ENCODE measurements at places on chromosomes 12 and 14. TPM values are rescaled to one million over a fixed set of nuclear protein-coding genes. Genes with fewer than 3 reads are reported as not detected.

Gene TAS2R10
- not detected for polyA plus RNA-seq

Gene DNAI7
- polyA plus RNA-seq, result not detected

Gene KRT3
- not detected for polyA plus RNA-seq

Gene GSC
- not detected for polyA plus RNA-seq

Gene INHBE
- not detected for polyA plus RNA-seq

Gene MLXIP
- polyA plus RNA-seq, result 3.5 TPM

DNA sequence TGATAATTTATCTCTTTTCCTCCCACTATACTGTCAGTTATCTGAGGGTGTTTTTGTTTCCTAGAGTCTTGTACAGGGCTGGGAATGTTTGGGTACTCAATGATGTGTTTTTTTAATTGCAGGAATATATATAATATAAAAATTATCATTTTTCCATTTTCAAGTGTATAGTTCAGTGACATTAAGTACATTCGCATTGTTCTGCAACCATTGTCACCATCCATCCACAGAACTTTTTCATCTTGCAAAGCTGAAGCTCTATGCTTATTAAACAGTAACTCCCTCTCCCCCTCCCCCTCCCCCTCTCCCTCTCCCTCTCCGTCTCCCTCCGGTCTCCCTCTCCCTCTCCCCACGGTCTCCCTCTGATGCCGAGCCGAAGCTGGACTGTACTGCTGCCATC lies 93.0 kb upstream of the MANSC4 start:
- DNase-seq, result no peak

DNA sequence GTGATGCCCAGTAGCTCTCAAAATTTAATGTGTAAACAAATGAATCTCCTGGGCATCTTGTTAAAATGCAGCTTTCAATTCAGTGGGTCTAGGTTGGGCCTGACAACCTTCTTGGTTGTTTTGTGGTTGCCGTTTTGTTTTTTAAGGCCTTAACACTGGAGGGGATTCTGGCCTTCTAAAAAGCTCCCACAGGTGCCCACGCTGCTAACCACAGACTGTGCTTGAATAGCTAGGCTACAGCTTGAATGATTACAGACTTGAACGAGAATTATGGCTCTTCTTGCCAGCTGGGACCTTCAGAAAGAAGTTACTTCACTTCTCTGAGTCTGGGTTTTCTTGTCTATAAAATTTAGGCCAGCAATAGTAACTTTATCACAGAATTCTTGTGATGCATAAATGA lies 1.3 kb upstream of the FLVCR2 start:
- DNase-seq, result no peak

DNA sequence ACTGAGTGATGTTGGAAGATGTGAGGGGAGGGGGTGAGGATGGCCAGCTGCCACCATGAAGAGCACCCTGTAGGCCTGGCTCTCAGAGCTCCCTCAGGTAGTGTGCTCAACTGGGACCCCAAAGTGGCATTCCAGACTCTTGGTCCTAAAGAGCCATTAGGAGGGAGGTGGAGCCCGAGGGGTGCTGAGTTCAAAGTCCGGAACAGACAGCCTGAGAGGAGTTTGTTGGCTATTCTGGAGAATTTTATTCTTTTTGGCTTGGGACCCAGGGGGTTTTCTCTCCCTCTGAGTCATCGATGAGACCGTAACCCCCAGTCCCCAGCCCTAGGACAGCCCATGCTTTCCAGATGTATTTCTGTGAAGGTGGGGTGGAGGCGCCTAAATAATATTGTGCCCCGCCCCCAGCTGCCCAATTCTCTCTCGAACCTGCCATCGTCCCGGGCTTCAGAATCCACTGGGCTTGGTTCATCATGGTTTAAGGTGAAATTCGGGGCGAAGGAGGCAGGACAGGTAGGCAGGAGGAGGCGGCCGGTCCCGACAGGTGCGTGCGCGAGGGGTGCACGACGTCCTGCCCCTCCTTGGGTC lies 690 bp upstream of the RBP5 start:
- DNase-seq, result no peak

DNA sequence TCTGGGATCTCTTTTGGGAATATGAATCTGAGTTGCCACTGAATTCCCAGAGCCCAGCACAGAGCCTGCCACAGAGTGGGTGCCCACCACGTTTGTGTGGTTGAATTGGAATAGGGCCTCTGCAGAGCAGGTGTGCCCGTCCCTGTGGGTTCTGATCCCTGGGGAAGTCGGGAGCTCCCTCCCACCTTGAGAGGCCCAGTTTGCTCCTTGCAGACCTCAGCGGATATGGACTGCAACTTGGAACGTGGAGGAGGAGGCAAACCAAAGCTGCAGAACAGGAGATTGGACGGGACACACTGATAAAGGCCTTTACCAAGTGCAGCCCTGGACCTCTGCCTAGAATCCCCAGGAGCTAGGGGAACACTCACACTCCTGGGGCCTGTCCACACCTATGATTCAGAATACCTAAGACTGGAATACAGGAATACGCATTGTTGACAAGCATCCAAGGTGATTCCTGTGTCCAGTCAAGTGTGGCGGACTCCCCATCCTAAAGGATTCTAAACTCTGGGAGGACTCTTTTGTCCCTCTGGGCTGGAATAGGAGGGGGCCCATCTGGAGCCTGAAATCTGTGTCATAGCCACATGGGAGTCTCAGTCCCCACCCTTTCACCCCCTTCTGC lies 2.4 kb downstream of the KRT76 start:
- DNase-seq, result no peak

DNA sequence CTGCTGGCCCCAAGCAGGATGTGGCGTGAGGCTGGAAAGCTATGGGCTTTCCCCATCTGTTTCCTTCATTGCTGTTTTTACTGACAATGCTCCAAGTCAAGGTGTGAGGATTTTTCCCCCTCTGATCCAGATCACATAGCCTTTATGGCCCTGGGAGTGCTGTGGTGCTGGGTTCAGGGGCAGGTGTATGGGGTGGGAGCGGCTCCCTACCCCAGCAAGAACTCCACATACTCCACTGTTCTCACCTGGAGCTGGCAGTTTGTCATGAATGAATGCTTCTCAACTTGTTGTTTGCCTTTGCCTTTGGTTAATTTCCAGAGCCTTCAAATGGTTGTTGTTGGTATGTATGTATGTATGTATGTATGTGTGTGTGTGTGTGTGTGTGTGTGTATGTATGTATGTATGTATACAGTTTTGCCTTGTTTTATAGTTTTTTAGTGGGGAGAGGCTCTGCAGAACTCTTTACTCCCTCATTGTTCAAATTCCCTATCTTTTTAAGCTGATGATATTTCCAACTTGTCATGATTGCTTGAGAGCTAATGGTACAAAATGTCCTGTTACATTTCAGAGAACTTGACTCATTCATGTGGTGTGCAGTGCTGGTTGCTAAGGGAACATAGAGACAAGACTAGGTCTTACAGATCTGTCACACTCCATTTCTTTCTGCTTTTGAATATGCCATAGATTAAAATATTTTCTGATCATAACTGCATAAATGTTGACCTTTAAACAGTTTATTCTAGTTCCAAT lies 36.6 kb upstream of the ASPG start:
- no peak for DNase-seq

- no peak for DNase-seq
Observed at GRCh38 chr12:45915405-45915804, 75.0 kb downstream of the SCAF11 start.

DNA sequence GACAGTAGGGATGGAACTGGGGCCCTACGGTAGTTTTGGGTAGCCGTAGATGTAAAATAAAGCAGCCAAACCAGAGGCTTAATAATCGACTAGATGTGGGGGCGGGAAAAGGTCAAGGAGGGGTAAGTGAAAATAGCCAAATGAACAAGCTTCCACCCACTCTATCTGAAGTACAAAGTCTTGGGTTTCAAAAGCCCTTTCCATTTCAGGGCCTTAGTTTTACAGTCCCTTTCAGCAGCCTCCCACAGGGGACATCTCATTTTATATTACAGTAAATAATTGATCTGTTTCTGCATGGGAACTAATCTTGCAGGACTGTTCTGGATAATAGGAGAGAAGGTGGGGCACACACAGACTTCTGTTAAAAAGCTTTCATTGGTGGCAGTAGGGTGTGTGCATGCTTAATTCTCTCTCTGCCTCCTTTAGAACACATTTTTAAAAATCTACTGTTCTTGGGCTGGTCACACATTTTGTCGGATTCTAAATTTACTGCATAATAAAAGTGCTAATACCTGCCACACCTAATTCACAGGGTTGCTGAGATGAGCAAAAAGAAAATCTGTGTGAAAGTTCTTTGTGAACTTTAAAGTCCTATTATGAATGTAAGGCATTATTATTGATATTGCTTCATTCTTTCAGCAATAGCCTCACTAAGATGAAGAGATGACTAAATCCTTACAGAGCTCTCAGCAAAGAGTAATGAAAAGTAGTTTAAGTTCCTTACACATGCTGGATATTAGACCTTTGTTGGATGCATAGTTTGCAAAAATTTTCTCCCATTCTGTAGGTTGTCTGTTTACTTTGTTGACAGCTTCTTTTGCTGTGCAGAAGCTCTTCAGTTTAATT lies 104.6 kb downstream of the ITPR2 start:
- DNase-seq, result no peak

DNA sequence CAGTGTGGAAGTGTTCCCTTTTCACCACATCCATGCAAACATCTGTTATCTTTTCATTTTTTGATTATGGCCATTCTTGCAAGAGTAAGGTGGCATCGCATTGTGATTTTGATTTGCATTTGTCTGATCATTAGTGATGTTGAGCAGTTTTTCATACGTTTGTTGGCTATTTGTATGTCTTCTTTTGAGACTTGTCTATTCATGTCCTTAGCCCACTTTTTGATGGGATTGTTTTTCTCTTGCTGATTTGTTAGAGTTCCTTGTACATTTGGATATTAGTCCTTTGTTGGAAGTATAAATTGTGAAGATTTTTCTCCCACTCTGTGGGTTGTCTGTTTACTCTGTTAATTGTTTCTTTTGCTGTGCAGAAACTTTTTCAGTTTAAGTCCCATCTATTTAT lies 244.5 kb upstream of the PRICKLE1 start:
- DNase-seq, result no peak

DNA sequence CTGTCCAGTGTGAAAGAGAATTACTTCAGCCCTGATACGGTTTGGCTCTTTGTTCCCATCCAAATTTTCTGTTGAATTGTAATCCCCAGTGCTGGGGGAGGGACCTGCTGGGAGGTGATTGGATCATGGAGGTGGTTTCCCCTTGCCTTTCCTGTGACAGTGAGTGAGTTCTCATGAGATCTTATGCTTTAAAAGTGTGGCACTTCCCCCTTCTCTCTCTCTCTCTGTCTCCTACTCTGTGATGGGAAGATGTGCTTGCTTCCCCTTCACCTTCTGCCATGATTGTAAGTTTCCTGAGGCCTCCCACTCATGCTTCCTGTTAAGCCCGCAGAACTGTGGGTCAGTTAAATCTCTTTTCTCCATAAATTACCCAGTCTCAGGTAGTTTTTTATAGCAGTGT lies 5.5 kb upstream of the SLC15A5 start:
- no peak for DNase-seq

GRCh38 chr12:132478845-132479244 lies 11.1 kb upstream of the FBRSL1 start:
- no peak for DNase-seq

- DNase-seq, result no peak
Observed at GRCh38 chr12:125907351-125907750, 842.1 kb downstream of the AACS start.

DNA sequence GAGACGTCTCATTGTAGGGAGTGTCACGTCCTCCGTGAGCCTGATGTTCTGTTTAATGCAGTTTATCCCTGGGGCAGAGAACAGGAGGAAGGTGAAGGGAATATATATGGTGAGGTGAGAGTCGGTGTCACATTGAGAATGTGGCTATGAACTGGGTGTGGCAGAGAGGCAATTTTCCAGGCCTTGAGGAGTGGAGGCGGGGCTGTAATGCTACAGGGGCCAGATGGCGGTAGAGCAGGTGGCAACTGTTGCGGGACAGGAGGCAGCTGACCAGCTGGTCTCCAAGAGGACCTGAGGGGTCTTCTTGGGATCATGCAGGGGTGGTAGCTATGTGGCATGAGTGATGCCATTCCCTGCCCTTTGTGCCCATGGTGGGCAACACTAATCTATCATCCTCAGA lies 59.6 kb downstream of the CACNA1C start:
- no peak for DNase-seq

GRCh38 chr12:33533527-33533926 lies 93.9 kb upstream of the SYT10 start:
- DNase-seq, result no peak

GRCh38 chr12:13680916-13681315 lies 300.5 kb downstream of the GRIN2B start:
- DNase-seq, result no peak

DNA sequence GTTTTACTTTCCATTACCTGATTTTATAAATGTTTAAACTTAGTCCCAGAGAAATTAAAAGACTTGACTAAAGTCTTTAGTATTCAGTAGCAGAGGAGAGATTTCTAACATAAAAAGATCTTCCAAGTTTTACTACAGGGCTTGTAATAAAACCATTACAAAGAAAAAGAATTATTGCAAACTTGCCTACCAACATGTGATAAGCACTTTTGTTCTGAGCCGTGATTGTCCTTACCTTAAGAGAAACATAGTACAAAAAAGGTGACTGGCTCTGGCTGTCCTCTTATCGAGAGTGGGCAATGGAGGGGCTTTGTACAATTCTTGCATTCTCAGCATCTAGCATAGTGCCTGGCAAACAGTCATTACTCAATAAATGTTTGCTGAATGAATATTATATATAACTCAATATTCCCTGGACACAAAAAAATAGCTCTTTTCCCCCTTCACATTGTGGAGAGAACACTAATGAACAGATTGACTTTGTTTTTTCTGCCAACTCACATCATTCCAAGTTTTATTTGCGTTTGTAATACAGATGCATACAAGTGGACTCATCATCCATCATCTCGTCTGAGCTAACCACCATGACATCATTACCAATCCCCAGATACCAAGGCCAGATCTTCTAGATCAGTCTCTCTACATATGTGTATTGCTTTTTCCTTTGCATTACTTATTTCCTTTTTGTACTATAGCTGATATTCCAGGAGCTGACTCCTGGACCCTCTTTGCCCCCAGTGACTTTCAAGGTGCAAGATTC lies 192.8 kb upstream of the EEA1 start:
- DNase-seq, result no peak

GRCh38 chr14:82626156-82627066 lies 1092.8 kb upstream of the SEL1L start:
- DNase-seq, result no peak

DNA sequence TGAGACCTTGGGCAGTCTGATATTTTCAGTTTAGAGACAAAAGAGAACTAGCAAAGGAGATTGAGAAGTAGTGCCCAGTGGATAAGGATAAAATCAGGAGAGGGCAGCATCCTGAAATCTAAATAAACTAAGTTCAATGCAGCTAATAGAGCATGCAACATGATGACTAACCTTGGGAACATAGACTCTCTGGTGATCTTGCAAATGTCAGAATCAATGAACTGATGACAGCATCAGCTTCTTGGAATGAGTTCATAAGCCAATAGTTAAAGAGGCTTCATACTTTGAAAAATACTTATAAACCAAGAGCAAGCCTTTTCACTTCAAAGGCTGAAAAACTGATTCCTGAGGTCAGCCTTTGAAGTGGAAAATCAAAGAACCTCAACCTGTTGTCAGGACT lies 8.2 kb downstream of the TAS2R19 start:
- no peak for DNase-seq

GRCh38 chr12:3186546-3187215 lies 109.5 kb downstream of the TSPAN9 start:
- no peak for DNase-seq

All from immature natural killer cell (primary cell).